Sigmoid colon (tissue), 7 donors: ENCODE measurements at places on chromosomes 2 and 18. TPM values are rescaled to one million over a fixed set of nuclear protein-coding genes. Genes with fewer than 3 reads are reported as not detected.

Gene CCDC102B
- 11.8 TPM for total RNA-seq

Gene ZNF521
- total RNA-seq, result 26.9 TPM

Gene SERPINE2
- 10.6 TPM for total RNA-seq

Gene PELI1
- total RNA-seq, result 25.5 TPM

DNA sequence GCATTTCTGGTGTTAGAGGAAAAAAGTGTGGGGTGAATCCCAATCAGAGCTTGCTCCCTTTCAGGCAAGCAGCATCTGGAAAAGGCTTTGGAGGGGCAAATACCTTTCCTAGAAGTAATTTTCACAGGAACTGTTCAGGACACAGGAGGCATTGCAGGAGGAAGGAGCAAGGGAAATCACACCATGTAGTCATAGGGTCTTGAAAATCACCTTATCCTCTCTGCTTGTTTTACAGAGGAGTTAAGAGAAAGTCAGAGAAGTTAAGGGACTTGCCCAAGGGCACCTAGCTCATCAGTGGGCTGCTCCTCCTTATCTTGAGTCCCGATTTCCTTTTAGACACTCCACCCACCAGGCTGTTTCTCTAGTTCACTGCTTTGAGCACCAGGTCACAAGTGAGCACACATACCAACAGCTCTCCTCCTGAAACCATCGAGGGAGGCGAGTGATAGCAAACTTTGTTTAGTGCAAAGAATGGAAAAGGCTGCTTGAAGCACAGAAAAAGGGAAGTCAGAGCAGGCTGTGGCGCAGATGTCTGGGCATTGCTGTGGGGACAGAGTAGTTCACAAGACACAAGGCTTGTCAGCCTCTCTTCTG is 89.2 kb upstream of the CXCR4 start:
- DNase-seq, result no peak

- no peak for DNase-seq
These were observed 50.8 kb upstream of the UGP2 start for GRCh38 chr2:63790906-63791305.

DNA sequence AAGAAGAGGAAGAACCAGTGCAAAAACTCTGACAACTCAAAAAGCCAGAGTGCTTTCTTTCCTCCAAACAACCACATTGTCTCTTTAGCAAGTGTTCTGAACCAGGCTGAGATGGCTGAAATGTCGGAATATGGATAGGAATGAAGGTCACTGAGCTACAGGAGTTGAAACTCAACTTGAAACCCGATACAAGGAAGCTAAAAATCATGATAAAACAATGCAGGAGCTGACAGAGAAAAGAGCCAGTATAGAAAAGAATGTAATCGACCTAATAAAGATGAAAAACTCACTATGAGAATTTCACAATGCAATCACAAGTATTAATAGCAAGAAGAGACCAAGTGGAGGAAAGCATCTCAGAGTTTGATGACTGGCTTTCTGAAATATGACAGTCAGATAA is 15.0 kb upstream of the EIF2AK3 start:
- DNase-seq, result no peak

- DNase-seq, result no peak
These were observed 463.2 kb downstream of the THSD7B start for GRCh38 chr2:137228566-137228965.

GRCh38 chr2:68423966-68424650 is 43.0 kb downstream of the FBXO48 start:
- no peak for DNase-seq

GRCh38 chr2:29082804-29083495 is 8.6 kb upstream of the PCARE start:
- DNase-seq, result no peak

- no peak for DNase-seq
These were observed 90.5 kb upstream of the MYO3B start for GRCh38 chr2:170087413-170087793.

DNA sequence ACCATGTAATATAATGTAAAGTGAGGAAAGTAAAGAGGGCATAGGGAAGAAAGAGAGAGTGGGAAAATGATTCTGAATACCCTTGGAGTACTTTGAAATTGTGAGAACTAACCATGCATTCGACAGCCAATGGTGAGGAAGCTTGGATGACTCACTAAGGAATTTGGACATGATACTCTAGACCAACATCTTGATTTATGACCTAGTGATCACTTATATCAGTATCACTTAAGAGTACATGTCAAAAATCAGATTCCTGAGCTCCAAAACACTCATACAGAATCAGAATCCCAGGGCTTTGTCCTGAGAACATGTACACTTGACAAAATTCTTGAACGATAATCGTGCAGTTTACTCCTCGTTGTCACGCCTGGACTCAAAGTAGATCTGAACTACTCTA is 1899.8 kb upstream of the PIK3C3 start:
- DNase-seq, result no peak

- DNase-seq, result peak; percentile 78
These were observed 21.9 kb downstream of the NRP2 start for GRCh38 chr2:205704127-205704741.

- DNase-seq, result no peak
These were observed 108.5 kb downstream of the CTAGE1 start for GRCh38 chr18:22309191-22309590.

DNA sequence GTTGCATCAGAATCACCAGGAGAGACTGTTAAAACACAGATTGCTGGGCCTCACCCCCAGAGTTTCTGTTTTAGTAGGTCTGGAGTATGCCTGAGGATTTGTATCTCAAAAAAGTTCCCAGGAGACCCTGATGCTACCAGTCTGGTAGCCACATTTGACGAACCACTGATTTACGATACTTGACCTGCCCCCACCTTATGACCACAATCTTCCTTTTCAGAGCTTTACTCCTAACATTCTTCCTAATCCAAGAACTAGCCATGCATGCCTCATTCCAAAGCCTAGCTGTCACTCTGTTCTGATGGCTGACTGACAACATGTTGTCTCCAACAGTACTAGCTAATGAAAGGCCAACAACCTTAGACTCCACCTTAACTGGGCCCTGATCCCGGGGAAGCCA is 191.4 kb downstream of the MBD2 start:
- DNase-seq, result no peak

DNA sequence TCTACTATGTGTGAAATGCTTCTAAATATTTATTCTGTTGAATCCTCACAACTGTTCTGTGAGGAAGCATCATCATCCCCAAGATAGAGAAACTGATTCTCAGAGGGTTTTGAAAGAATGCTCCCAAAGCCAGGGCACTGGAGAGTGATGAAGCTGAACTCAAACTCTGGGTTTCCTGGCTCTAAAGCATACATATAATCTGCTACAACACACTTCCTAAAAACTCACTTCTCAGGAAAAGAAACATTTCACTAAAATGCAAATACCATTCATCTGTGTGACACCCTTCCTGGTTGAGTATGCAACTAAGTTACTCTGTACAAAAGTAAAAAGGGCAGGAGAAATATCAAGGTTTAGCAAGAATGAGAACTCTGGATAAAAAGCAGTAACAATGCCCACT is 58.6 kb downstream of the GRB14 start:
- no peak for DNase-seq

DNA sequence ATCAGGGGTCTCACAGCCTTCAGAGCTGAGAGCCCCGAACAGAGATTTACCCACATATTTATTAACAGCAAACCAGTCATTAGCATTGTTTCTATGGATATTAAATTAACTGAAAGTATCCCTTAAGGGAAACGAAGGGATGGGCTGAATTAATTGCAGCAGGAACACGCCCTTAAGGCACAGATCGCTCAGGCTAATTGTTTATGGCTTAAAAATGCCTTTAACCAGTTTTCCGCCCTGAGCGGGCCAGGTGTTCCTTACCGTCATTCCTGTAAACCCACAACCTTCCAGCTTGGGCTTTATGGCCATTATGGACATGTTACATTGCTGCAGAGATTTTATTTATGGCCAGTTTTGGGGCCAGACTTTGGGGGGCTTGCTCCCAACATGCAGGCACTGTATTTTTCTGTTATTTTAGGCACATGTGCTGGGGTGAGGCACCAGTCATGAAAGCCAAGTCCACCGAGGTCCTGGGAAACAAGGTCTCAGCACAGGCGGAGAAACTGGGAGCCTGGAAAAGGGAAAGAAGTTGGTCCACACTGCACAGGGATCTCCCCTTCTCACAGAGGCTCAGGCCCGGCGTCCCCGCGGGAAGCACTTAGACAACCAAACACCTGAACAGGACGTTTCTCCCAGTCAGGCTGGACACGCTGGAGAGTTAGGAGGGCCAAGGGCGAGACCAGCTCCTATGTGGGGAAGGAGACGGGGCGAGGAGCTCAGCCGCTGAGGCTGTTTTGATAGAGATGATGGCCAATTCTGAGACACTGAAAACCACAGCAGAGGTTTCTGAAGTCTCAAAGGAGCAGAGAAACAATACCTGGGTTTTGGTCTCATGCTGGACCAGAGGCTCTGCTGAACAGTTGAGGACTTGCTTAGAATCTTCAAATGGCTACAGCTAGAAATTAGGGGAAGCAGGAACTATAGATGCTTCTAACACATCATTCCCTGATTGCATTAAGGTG is 86.7 kb downstream of the TMEM18 start:
- DNase-seq, result no peak

DNA sequence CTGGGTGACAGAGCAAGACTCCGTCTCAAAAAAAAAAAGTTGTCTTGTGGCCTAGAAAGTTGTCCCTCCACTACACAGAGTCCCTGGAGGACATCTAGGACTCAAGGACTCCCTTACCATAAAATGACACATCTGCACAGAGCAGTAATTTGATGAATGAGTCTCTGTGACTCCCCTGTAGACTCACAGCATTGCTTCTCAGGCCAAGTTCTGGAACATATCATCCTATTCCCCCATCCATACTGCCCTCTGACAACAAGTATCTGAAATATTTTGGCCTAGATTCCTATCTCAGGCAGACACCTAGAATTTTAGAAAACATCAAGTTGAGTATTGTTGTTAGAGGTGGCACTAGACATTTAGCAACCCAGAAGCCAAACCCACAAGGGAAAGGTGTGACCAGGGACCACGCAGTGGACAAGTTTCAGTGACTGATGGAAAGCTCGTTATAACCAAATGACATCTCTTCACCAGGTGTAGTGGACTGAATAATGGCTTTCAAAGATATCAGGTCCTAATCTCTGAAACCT is 97.9 kb upstream of the ATP8B1 start:
- DNase-seq, result no peak

- DNase-seq, result peak; percentile 21
These were observed 71.9 kb downstream of the INPP4A start for GRCh38 chr2:98516571-98516970.

DNA sequence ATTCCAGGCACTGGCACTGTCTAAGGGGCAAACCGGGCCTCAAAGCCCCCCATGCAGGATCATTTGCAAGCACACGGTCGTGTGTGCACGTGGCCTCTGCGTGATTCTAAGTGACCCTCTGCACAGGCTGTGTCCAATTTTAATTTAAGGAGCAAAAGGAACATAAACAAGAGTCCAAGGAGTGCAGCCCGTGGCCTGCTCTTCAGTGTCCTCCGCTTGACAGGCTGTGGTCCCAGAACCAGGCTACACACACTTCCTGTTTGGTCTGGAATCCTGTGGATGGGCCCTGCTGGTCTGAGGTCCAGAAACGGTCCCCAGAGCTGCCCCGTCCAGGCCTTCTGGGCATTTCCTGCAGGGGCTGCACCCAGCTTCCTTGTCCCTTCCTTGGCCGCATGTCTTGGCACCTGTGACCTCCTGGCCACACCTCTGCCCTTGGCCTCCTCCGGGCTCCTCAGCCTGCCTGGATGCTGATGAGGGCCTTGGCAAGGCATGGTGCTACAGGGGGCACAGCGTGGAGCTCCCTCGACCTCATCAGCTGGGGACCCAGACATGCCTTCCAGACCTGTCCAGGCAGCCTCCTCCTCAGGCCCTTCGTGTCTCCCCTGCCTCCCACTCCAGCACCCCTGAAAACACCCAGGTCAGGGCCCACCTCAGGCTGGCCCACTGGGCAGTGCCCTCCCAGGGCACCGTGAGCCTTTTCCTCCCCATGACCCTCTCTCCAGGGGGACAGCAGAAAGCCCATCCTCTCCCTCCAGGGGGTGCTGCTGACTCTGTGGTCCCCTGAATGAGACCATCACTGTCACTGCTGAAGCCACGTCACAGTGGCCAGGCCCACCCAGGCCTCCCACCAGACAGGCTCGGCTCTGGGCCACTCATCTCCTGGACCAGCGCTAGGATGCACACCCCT is 136.4 kb upstream of the GPC1 start:
- DNase-seq, result no peak

DNA sequence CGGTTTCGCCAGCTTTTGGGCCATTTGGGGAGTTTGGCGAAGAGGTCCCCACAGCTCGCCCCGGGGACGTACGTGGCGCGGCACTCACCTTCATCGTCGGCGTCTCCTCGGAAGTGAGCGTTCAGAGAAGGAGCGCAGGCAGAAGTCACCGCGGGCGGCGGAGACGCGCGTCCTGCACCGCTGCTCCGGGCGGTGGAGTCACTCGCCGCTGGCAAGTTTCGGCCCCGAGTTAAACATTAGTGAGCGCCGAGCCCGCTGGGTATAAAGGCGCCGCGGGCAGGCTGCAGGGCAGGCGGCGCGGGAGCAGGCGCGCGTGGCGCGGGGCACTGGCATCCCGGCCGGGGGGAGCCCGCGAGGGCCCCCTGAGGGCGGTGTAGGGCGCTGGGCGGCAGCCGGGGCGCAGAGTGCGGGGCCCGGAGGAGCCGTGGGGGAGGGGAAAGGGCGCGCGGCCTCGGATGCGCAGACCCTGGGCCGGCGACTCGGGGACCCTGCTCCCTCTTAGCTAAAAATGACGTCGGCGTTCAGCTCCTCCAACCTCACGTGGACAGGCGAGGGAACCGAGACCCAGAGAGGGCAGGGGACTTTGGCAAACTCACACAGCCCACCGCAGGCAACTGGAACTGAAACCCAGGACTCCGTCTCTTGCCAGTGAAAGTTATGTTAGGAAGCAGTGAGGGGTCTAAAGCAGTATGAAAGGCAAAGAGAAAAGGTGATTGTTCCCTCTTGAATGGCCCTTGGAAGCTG is at the start of gene DPP4:
Gene DPP4 (minus strand): TSS at position 328 of the 744 bp plus-strand sequence. CDS start 234 bp downstream, at position 94.
- peak; percentile 72 for DNase-seq

DNA sequence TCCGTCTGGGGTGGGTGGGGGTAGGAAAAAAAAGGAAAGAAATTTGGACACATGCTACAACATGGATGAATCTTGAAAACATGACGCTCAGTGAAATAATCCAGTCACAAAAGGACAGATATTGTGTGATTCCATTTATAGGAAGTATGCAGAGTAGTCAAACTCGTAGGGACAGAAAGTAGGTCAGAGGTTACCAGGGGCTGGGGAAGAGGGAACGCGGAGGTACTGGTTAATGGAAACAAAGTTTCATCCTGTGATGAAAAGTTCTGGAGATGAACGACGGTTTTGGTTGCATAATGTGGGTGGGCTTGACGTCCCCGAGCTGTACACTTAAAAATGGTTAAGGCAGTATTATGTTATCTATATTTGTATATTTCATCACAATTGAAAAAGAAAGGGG is 4.5 kb upstream of the SFTPB start:
- peak; percentile 46 for DNase-seq

DNA sequence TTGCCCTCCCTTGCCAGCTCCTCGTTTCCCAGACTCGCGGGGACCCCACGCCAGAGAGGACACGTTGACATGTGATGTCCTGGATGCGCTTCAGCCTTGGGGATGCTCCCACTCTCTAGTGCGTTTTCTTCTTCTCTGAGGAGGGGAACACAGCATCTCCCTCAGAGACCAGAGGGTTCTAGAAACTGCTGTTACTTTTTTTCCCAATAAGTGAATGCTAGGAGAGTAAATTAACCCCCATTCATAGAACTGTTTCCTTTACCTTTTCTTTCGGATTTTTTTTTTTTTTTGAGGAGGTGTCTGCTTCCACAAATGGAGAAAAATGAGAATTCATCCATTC is 370 bp upstream of the EFEMP1 start:
- DNase-seq, result no peak
